ENCODE measurements at places on chromosomes 16 and 17. TPM values are rescaled to one million over a fixed set of nuclear protein-coding genes. Genes with fewer than 3 reads are reported as not detected.
A peak's percentile ranks its signal among the peaks of the same experiment; 100 is the strongest.

- DNase-seq = peak; percentile 92
Measured at GRCh38 chr17:4833178-4833940, at the start of gene MINK1. TSS of gene MINK1 (plus strand) at chr17:4833340. CDS start at chr17:4833584, 244 bp downstream.

The RNF213 gene
- total RNA-seq = 36.0 TPM

The DRC7 gene
- not detected for total RNA-seq

- DNase-seq = no peak
Measured at GRCh38 chr16:86377251-86378022, 132.9 kb upstream of the FOXF1 start.

The TEX19 gene
- under 0.01 TPM for total RNA-seq

The OR2C1 gene
- total RNA-seq = under 0.01 TPM

DNA sequence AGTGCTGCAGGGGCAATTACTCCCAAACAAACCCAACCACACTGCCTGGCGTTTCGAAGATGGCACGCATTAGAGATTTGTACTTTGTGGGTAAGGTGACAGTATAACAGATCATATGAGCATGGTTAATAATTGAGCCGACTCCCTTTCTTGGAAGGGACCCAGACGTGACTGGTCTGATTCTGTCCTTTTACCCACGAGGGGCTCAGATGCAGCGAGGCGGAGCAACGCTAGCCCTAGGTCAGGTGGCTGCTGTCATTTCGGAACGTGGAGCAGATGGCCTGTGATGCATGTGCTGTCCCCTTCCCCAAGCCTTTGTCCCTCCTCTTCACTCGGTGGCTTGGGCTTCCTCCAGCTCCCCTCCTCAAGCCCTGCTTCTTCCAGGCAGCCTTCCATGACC is 84.2 kb downstream of the SNX29 start:
- DNase-seq = no peak

- no peak for DNase-seq
Measured at GRCh38 chr17:74610108-74610507, 13.4 kb downstream of the CD300E start.

The TPPP3 gene
- total RNA-seq = 0.54 TPM

The DOK4 gene
- total RNA-seq = 22.0 TPM

The PPP1R27 gene
- total RNA-seq = not detected

GRCh38 chr17:12618557-12618956 is 47.1 kb upstream of the MYOCD start:
- peak; percentile 96 for DNase-seq

The LAT gene
- not detected for total RNA-seq

- no peak for DNase-seq
Measured at GRCh38 chr17:28788100-28788499, 44.3 kb downstream of the TRAF4 start.

DNA sequence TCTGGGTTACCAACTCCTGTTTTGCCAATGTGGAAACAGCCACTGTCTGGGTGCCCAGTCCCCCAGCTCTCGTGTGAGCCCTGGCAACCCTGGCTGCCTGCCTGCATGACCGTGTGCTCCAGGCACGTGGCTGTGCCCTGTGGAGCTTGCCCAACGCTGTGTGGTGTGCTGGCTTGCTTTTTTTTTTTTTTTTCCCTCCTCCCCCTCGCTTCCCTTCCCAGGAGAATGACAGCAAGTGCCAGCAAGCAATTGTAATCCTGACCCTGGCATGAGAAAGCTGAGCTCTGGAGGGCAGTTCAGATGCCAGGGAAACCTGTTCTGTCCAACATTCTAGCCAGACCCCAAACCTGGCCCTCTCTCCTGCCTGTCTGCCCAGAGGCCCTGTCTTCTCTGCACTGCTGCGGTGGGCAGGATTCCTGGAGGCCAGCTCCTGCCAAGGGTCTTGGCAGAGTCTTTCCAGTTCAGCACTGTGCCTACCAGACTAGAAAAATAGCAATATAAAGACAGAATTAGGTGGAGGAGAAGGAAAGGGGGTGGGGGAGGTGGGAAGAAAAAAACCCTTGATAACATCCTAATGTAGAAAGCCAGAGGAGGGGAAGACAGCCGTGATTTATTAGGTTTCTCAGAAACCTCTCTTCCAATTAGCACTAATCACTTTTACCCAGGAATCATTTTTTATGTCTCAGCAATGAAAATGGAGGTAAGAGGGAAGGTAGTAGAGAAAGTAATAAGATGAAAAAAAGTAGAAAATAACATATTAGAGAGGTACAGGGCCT is 9.0 kb downstream of the HLF start:
- no peak for DNase-seq

GRCh38 chr17:82846061-82846691 is 6.4 kb upstream of the ZNF750 start:
- no peak for DNase-seq
